ENCODE measurements at places on chromosomes 3 and 15.

- no peak for DNase-seq
Observed at GRCh38 chr3:186308549-186308948, 53.5 kb downstream of the DGKG start.

GRCh38 chr3:50202353-50203112 lies 2.5 kb upstream of the SLC38A3 start:
- DNase-seq: no peak

- DNase-seq: no peak
Observed at GRCh38 chr3:147383617-147384016, 22.7 kb downstream of the ZIC4 start.

DNA sequence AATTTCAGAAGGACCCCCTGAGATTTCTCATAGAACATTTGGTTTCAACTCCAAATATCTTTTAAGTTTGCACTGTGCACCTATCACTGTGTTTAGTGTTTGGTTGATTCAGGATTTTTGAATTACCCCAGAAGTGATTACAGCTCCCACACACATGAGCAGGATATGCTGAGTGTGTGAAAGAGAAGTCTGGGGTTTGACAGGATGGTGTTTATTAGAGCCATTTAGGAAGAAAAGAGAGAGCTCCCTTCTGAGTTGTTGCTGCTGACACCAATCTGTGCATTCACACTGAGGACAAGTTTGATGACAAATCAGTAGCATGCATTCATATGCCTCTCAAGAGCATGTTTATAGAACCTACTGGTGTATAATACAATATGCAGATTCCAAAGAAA lies 118.1 kb downstream of the RPL22L1 start:
- DNase-seq: no peak

DNA sequence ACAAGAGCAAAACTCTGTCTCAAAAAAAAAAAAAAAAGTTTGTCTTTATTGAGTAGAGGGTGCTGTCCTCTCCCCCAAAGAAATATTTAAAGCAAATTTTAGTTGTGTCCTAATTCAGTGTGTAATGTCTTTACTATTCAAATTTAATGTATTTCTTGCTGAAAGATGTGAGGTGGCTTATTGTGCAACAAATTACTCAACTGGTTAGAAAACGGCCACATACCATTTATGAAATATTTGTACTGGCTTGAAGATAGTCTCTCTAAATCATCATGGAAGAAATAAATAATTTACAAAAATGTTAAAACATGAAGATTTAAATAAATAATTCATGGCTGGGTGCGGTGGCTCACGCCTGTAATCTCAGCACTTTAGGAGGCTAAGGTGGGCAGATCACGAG lies 63.0 kb downstream of the SLTM start:
- no peak for DNase-seq

- no peak for DNase-seq
Observed at GRCh38 chr15:72824112-72824511, 40.6 kb upstream of the ADPGK start.

Measured in activated CD4-positive, alpha-beta T cell treated with anti-CD3 and anti-CD28 coated beads, Interleukin-2, Interleukin-4, amounts not matched to agents 100 ng/mL and 50 ng/mL, durations not matched to agents 16 hours and 8 hours (primary cell).